Purkinje cell (primary cell): ENCODE measurements at places on chromosomes 2 and 18. TPM values are rescaled to one million over a fixed set of nuclear protein-coding genes. Genes with fewer than 3 reads are reported as not detected.

FBXO48 gene
- 0.90 and 2.1 TPM in 2 replicates for polyA plus RNA-seq

GPR155 gene
- 24.9 and 25.8 TPM in 2 replicates for polyA plus RNA-seq

SMYD1 gene
- 0.16 TPM in 1 of 2 replicates, not detected in the other for polyA plus RNA-seq

LHCGR gene
- polyA plus RNA-seq = not detected in 2 replicates

HOXD13 gene
- not detected in 2 replicates for polyA plus RNA-seq

DNAH6 gene
- 1.4 TPM in 1 of 2 replicates, not detected in the other for polyA plus RNA-seq

DPYSL5 gene
- polyA plus RNA-seq = 10.1 and 11.6 TPM in 2 replicates

EIF5B gene
- polyA plus RNA-seq = 40.9 and 45.5 TPM in 2 replicates

GKN1 gene
- 2.8 and 5.7 TPM in 2 replicates for polyA plus RNA-seq

DPP10 gene
- 196 and 219 TPM in 2 replicates for polyA plus RNA-seq

DSC1 gene
- 0.07 TPM in 1 of 2 replicates, not detected in the other for polyA plus RNA-seq

ZAP70 gene
- polyA plus RNA-seq = not detected in 2 replicates

MSTN gene
- polyA plus RNA-seq = 3.3 and 3.6 TPM in 2 replicates

VAMP8 gene
- 1.6 and 7.8 TPM in 2 replicates for polyA plus RNA-seq

CLEC4F gene
- polyA plus RNA-seq = not detected in 2 replicates

KIF3C gene
- 65.3 and 81.1 TPM in 2 replicates for polyA plus RNA-seq

DLX1 gene
- not detected in 2 replicates for polyA plus RNA-seq

IL36G gene
- not detected in 2 replicates for polyA plus RNA-seq

MAL gene
- 60.2 and 73.7 TPM in 2 replicates for polyA plus RNA-seq

SANBR gene
- polyA plus RNA-seq = 12.2 and 12.5 TPM in 2 replicates

CFC1 gene
- 0.39 and 0.85 TPM in 2 replicates for polyA plus RNA-seq

SLC9A2 gene
- 0.06 and 0.15 TPM in 2 replicates for polyA plus RNA-seq

TACR1 gene
- 0.47 and 0.99 TPM in 2 replicates for polyA plus RNA-seq

SERPINB3 gene
- not detected in 2 replicates for polyA plus RNA-seq

IL36RN gene
- polyA plus RNA-seq = not detected in 2 replicates

ZNG1B gene
- 157 and 180 TPM in 2 replicates for polyA plus RNA-seq

PTPRN gene
- polyA plus RNA-seq = 89.5 and 103 TPM in 2 replicates

ZSWIM2 gene
- polyA plus RNA-seq = not detected in 2 replicates

COBLL1 gene
- 7.1 and 10.9 TPM in 2 replicates for polyA plus RNA-seq

TTN gene
- polyA plus RNA-seq = 0.17 and 0.55 TPM in 2 replicates

REG3A gene
- polyA plus RNA-seq = not detected in 2 replicates

FAM228A gene
- polyA plus RNA-seq = 2.0 and 2.6 TPM in 2 replicates

ZC3H6 gene
- polyA plus RNA-seq = 12.7 and 13.3 TPM in 2 replicates

CCL20 gene
- polyA plus RNA-seq = not detected in 2 replicates

CD28 gene
- polyA plus RNA-seq = not detected in 2 replicates

ATP5F1A gene
- 938 and 986 TPM in 2 replicates for polyA plus RNA-seq

MERTK gene
- 1.1 and 1.3 TPM in 2 replicates for polyA plus RNA-seq

MAP3K19 gene
- polyA plus RNA-seq = 1.9 TPM in 1 of 2 replicates, not detected in the other

GKN2 gene
- polyA plus RNA-seq = not detected in 2 replicates

LRP2 gene
- 0.03 TPM in 2 replicates for polyA plus RNA-seq

LIPG gene
- not detected in 2 replicates for polyA plus RNA-seq
